ENCODE measurements at places on chromosomes 12 and 14.

- DNase-seq, result no peak
Observed at GRCh38 chr12:107465625-107466024, 220.0 kb upstream of the PWP1 start.

GRCh38 chr12:81596558-81596957, 162.6 kb downstream of the PPFIA2 start:
- DNase-seq, result no peak

DNA sequence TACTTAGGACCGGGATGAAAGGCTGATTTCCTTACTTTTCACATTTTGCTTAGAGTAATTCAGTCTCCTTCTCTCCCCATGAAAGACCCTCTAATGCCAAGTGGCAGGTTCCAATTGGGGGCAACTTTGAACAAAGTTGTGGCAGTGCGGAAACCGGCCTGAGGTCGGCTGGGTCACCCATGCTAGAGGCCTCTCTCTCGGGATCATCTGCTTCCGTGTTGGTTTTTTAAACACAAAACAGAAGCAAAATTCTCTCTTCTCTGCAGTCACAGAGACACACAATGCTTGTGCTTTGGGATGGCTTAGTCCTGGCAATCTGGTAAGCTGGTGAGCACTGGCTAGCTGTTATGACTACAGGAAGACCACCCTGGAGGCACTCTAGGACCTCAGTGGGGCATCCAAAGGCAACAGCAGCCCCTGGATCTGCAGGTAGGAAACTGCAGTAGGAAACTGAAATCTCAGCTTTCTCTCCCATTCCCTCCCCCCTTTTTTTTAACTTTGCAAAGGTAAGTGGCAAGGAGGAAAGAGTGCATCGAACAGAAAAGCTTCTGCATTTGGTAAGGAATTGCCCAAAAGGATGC, 102.1 kb downstream of the BCL11B start:
- no peak for DNase-seq

- no peak for DNase-seq
Observed at GRCh38 chr12:131223791-131224225, 270.1 kb downstream of the ADGRD1 start.

DNA sequence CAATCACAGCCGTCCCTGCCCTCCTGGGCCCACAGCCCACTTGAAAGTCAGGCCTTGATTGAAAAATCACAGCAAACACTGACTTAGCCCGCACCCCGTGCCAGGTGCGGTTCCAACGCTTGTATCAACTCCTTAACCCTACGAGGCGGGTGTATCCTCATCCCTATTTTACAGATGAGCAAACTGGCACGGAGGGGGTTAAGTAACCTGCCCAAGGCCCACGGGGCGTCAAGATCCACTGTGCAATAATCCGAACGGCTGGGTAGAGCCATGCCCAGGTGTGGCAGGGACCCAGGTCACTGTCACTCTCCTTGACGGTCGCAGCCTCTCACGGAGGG, 583 bp downstream of the DNAH10 start:
- no peak for DNase-seq

- DNase-seq, result no peak
Observed at GRCh38 chr12:131810726-131811125, 17.5 kb upstream of the MMP17 start.

DNA sequence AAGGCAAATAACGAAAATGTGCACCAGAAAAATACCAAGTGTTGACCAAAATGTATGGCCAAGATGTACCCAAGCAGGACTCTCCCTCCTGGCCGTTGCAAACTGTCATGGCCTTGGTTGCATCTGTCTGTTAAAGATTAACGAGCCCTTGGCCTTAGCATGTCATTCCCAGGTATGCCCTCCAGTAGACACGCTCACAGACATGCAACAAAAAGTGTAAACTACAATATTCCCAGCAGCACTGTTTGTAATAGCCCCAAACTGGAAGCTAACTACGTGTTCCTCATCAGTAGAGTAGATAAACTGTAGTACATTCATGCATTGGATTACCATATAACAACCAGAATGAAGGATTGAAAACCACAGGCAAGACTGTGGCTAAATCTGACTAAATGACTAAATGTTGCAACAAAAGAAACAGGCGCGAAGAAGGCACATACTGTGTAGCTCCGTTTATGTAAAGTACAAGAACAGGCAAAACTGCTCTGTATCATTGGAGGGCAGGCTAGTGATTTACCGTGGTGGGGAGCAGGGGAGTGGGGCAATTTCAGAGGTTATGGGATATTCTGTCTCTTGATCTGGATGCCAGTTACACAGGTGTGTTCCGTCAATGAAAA, 232.8 kb upstream of the DIO3 start:
- DNase-seq, result no peak

GRCh38 chr14:75579882-75580281, 1.5 kb downstream of the FLVCR2 start:
- no peak for DNase-seq

DNA sequence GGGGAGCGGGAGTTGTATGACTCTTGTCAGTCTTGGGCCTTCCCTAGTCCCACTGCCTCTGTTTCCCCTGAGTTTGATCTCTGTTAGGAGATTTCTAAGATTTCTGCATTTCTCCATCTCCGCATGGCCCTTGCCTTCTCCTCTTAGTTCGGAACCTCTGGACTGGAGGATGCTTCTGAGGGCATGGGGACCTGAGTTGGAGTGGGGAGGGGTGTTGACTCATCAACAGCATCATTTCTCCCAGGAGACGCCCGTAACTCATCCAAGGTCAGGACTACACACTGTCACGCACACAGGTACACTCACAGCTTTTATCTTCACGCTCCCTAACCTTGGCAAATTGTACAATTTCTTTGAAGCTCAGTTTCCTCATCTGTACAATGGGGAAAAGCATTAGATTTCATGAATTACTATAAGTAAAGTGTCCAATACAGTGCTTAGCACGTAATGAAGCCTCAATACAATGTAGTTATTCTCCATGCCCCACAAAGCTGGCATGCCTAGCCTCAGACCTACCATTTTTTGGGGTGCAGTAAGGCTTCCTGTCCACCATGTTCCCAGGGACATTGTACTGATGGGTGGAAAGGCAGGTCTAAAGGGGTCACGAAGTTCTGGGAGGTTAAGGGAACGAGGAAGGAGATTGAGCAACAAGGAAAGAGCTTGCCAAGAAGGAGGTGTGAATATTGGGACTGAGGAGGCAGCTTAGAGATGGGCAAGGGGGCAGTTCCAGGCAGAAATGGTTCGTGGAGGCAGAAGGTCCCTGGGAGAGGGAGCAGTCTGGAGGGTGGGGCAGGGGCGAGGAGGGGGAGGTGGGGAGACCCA, 600 bp upstream of the LAG3 start:
- no peak for DNase-seq

GRCh38 chr14:95460647-95461478, 55.6 kb downstream of the SYNE3 start:
- DNase-seq, result no peak

DNA sequence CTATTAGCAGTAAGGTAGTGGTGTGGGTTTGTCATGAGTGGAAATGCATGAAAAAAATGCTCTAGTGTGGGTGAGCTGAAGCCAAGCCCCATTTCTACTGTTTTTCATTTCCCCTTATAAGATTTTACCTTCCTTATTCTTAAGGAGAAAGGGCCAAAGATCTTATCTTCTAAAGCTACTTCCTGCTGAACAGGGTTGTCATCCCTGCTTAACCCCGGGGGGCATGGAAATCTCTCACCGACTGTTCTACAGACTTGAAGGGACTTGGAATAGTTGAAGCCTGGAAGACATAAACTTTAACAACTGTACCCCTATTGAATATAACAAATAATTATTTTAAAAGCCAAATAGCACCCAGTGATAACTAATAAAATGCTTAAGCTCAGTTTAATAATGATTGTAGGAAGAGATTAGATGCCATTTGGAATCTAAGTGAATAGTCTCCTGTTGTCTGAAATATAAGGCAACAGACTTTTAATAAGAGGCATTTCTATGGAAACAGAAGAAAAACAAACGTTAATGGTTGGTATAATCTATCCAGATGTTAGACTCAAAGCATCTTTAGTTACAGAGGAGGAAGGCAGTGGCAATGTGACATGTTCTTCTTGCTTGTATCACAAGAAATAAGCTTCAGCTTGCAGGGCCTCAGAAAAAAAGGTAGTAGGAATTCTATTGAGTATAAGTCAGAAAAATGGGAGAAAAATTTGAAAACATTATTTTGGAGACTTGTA, 1.8 kb upstream of the GMFB start:
- DNase-seq, result no peak

- no peak for DNase-seq
Observed at GRCh38 chr14:32940066-32940651, 1.5 kb downstream of the NPAS3 start.

Measured in stimulated activated CD4-positive, alpha-beta T cell treated with anti-CD3 and anti-CD28 coated beads, Interleukin-2, amount 100 ng/mL, for 48 hours (primary cell).